Midbrain (tissue), 1 donor: ENCODE measurements at places on chromosomes 2 and 18.

DNA sequence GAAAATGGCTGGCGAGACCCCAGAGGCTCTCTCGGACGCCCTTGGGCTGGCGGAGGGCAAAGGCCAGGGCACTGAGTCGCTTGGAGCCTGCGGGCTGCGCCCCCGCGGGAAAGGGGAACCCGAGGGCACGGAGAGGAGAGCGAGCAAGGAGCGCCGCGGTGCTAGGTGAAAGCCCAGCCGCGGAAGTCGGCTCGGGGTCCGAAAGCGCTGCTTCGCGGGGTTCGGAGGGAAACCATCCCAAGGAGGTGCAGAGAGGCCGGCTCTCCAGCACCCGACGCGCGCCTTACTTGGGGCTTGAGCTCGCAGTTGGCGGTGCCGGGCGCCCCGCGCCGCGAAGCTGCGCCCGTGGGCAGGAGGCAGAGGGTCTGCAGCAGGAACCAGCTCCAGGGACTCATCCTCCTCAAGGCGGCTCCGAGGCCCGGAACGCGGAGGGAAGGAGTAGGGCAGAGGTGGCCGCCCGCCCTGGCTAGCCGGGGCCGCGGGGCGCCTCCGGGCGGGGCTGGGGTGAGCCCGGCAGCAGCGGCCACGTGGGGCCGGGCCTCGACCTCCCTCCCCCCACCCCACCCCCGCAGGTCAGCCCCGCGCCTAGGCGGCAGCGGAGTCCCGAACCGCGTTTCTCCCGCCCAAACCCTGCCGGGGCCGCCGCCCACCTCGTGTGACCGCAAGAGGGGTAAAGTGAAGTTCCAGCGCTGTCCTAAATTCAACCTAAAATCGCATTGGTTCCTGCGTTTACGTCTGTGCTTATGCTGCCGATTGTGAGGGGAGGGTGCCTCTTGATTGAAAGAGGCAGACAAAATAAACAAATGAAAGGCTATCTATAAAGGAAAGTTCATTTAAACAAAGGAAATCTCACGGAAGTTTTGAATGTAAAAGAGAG lies at the start of gene TRABD2A:
Gene TRABD2A, minus strand, starts transcription at position 440 of the 877 bp plus-strand sequence. Its CDS starts 45 bp downstream, at position 395.
- no peak for DNase-seq

DNA sequence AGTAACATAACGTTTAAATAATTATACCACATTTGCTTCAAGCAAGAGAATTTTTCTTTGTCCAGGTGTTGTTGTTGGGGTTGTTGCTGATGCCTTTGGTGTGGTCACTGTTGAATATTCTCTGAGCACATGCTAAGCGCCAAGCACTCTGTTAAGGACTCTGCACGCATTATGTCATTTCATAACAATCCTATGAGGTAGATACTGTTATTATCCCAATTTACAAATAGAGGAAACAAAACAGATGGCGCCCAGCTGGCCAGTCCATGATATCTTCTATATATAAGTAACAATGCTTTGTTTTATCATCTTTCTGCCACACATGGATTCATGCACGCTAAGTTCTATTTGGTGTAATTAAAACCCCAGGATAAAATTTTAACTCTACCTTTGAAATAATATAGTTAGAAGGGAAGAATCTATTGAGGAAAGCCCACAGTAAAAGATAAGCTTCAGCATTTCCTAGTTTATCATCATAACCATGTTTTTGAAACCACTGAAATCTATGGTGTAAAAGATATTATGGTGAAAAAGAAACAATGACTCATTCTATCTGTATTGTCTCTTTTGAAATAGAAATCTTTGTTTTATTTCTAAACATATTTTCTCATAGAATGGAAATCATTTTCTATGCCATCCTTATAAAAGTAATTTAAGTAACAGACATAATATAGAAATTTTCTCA lies 199.7 kb downstream of the PID1 start:
- DNase-seq, result no peak

- DNase-seq, result no peak
Observed at GRCh38 chr2:224838335-224838734, 122.2 kb upstream of the CCDC195 start.

DNA sequence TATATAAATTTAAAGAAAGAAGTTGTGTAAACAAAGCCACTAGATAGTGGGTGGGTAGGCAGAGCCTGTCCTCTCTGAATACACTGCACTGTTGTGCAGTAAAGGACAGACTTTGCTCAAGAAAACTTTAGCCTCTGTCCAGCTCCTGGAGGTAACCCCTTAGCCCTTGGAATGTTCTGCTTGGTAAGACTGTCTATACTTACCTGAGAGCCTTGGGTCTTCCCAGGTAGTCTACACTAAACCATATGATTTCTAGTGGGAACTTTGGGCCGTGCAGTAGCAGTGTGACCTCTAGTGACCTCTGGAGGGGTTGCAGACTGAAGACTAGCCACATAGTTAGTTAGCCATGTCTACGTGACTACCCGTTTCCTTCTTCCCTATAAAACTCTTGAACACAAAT lies 678.3 kb upstream of the NRXN1 start:
- peak; percentile 0 for DNase-seq

- no peak for DNase-seq
Observed at GRCh38 chr2:40512256-40512655, 60.4 kb upstream of the SLC8A1 start.

- no peak for DNase-seq
Observed at GRCh38 chr18:76985156-76985950, 147.2 kb downstream of the MBP start.

DNA sequence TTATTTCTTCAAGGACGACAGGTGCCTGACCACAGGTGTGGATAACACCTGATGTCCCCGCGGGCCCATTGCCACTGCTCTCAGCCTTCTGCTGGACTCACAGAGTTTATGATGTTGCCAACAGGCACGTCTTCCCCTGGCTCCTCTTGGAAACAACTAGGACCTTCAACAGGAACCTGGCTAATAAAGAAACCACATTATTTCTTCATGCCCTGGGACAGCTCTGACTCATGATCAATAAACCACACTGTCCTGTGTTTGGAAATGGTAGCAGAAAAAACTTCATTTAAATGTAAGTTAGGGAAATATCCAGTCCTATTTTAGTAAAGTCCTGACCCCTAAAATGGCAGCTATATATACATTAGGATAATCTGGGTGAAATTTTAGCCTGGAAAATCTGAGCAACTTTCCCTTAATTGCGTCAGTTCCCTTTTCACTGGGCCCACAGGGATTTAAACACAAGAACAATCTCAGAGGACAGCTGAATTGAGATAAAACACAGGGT lies 158.9 kb downstream of the VAPA start:
- no peak for DNase-seq

GRCh38 chr2:129004485-129004884 lies 685.8 kb upstream of the HS6ST1 start:
- DNase-seq, result no peak

DNA sequence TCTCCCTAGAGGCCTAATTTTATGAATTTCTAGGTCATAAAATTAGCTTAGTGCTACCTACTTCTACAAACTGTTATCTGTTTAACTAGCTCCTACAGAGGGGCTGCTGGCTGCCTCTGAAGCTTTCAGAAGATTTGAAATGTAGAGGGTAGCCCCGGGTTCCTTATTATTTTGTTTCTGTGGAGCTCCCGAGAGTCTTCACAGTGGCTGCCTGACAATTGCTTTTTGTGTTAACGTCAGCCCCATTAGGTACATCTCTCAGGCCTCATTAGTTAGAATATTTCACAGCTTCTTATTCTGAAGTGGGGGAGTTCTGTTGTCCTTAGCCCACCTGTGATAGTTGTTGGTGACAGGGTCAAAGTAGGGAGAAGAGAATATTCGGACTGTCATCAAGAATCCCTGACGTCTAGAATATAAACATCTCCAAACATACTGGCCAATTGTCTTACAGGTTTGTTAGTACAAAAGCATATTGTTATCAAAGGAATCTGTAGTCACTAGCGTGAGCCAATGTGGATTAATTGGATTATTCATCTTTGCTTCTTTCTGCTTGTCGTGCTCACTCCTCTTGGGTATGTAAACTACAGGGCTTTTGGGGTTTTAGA lies 77.5 kb downstream of the DIS3L2 start:
- peak; percentile 53 for DNase-seq

GRCh38 chr2:173397539-173397938 lies 42.9 kb downstream of the CDCA7 start:
- DNase-seq, result no peak

- no peak for DNase-seq
Observed at GRCh38 chr2:173198327-173198726, 122.7 kb downstream of the MAP3K20 start.

DNA sequence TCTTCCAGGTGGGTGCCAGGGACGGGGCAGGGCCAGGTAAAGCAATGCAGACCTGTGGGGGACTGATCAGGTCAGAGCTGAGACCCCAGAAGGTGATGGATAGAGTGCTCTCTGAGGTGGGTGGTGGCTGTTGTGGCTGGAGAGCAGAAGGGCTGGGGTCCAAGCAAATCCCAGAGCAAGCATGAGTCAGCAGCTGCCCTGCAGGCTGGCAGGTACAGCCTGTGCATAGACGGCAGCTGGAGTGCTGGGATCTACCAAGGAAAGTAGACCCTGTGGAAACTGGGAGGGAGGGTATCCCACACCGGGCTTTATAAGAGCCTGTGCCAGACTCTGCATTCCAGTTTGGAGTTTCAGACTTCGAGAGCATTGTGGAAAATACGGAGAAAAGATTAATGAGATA lies 663 bp downstream of the TRIM54 start:
- DNase-seq, result no peak

DNA sequence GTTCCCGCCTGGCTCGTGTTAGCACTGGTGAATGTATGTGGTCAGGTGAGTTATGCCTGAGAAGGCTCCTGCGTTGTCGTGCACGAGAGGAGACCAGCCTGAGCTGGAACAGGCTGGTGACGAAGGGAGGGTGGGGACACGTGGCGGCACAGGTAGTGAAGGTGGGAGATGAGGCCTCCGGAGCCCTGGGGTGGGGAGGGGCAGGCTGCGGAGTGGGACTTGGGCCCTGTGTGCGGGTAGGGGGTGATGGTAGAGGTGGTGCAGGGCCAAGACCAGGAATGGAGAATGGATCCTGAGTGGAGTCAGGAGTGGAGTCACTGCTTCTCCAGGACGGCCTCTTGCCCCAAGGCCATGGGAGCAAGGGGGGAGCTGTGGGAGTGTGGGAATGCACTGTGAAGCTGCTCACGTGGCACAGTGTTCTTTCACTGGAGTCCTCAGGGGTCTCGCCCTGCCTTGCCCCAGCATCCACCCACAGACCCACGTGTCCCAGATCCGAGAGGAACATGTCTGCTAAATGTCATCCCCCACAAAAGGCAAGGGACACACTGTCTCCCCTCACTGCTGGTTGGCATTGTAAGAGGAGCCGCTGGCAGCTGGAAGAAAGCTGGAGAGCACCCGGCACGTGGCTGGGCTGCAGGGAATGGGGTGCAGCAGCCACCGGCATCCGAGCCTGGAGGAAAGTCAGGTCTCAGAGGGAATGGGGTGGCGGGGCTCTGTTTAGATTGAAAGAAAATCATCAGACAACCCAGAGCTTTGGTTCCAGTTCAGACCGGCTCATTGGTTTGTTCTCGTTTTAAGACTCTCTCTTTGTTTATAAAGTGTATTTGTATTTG lies 63.7 kb downstream of the CYP26B1 start:
- DNase-seq, result no peak
